Skin of body (tissue), 3 donors: ENCODE measurements at places on chromosomes 13 and 19. TPM values are rescaled to one million over a fixed set of nuclear protein-coding genes. Genes with fewer than 3 reads are reported as not detected.

The DCT gene
- total RNA-seq: 28.3 TPM

The LGI4 gene
- total RNA-seq: 5.7 TPM

The THSD8 gene
- total RNA-seq: 0.39 TPM

The ZNF565 gene
- total RNA-seq: 8.2 TPM

The LIN37 gene
- 4.2 TPM for total RNA-seq

The TPP2 gene
- total RNA-seq: 51.8 TPM

The GRK1 gene
- not detected for total RNA-seq

The GPC5 gene
- total RNA-seq: 2.2 TPM

The WDR18 gene
- 34.1 TPM for total RNA-seq

The SIGLEC7 gene
- total RNA-seq: 0.49 TPM
